ENCODE measurements at places on chromosomes 2 and 18.

GRCh38 chr2:143132355-143132754, 3.1 kb downstream of the ARHGAP15 start:
- no peak for DNase-seq

GRCh38 chr2:55482186-55482884, 37.2 kb upstream of the CFAP36 start:
- no peak for DNase-seq

- DNase-seq: no peak
Measured at GRCh38 chr2:120669121-120669952, 66.3 kb upstream of the GLI2 start.

DNA sequence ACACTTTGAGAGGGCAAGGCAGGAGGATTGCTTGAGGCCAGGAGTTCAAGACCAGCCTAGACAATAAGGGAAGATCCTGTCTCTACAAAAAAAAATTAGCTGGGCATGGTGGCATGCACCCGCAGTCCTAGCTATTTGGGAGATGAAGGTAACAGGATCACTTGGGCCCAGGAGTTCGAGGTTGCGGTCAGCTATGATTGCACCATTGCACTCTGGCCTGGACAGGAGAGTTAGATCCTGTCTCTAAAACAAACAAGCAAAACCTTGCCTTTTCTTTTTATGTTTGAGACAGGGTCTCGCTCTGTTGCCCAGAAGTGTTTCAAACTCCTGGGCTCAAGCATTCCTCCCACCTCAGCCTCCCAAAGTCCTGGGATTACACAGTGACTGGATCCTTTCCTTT, 14.5 kb upstream of the THADA start:
- no peak for DNase-seq

Data from left forelimb (tissue), 1 donor.